CD4-positive, alpha-beta T cell treated with Interferon alpha-2 for 1 hour (primary cell): ENCODE measurements at places on chromosomes 5 and 9.

DNA sequence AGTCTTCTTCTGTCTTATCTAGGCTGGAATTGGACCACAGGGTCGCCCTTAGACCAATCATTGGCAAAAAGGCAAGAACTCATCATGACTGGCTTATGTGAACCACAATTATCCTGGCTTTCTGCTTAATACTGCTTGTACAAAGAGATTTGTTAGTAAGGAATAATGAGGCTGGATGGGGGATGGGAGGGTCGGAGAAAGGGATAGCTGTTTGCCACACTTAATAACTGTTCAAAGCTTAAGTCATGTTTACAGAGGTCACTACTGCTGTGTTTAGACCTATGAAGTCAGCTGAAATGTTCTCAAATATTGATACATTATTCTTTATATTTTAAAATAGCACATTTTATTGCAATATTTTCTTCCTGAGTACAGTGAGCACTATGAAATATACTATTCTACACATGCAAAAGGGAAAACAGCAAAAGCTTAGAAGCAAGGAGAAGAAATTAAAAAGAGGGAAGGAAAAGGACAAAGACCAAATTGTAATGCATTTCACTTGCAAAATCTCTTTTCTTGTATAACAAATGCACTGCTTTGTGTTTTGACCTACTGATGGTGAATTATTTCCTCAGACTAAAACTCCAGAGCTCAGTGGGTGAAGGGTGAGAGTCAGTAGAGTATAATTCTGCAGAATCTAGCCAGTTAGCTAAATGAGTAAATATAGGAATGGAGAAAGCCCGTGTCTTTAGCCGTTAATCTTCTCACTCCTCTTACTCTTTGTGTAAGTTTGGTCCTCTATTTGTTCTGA, 404.9 kb upstream of the ZNF608 start:
- no peak for DNase-seq

DNA sequence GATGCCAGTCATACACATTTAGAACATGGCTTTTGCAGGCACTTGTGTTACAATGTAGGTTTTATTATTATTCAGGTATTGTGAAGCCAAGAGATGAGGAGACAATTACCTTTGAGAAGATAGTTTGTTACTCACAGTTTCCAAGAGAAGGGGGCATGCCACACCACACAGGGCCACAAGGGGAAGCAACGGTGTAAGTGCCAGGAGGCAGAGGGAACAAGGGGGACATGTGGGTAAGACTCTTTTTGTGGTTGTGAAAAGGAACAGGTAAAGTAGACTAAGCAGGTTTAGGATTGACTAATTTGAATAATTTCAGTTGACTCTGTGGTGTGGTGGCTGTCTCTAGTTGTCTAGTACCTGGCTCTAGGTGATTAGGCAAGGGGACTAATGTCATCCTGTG, 191.2 kb downstream of the TRPM6 start:
- DNase-seq, result no peak

DNA sequence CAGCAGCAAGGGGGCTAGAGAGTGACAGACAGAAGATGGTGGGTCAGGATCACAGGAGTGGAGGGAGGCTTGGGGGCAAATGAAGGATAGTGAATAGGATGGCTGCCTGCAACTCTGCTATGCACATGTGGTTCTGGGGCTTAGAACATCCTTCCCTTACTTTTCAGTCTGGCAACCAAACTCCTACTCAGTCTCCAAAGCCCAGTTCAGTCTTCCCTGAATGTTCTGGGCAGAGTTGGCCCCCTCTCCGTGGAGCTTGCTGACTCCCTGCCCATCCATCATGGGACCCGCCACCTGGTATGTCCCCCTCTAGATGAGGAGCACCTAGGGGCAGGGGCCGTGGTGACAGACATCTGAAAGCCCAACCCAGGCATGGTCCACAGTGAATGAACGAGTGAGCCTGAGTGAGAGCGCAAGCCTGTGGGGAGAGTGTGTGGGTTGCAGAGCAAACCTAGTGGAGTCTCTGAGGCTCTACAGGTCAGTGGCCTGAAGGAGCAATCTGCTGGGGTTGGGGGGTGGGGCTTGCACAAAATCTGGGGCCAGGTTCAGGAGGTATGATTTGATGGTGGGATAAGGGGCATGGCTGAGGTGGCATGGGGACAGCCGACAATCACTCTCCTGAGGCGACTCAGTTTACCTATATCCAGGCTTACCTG, 180.6 kb downstream of the FGF18 start:
- DNase-seq, result no peak

DNA sequence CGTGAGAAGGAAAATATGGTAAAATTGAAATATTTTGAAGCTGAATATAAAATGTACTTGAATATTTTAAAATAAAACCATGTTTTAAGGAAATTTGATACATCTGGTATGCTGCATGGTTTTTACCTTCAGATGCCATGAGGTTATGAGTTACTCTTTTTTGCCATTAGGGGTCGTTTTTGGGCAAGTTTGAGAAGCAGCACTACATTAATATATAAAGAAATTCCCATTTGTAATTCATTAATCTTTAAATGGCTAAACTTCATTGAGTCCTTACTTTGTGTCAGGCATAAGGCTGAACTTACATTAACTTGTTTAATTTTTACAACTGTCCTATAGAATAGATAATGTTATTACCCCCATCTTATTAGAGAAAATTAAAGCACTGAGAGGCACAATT, 152.3 kb downstream of the KDM4C start:
- no peak for DNase-seq

- no peak for DNase-seq
Observed at GRCh38 chr5:172334196-172334595, 50.6 kb upstream of the UBTD2 start.

- DNase-seq, result no peak
Observed at GRCh38 chr5:169273881-169274280, 27.1 kb downstream of the SLIT3 start.

GRCh38 chr9:33415501-33416038, 13.2 kb upstream of the AQP7 start:
- DNase-seq, result peak; percentile 91

DNA sequence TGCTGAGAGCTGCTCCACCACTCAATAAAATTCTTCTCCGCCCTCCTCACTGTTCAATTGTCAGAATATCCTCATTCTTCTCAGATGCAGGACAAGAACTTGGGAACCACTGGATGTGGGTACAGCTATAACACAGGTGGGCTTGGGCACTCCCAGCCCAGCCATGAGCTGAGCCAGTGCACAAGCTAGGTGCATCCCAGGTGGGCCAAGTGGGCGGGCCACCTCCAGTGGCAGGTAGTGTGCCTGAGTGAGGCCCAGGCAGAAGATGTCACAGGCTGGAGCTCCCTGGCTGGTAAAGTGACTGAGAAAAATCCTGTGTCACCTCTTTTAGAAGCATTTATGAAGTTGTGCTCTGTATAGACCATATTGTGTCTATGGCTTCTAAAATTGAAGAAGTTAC, 501.6 kb upstream of the TYRP1 start:
- no peak for DNase-seq

DNA sequence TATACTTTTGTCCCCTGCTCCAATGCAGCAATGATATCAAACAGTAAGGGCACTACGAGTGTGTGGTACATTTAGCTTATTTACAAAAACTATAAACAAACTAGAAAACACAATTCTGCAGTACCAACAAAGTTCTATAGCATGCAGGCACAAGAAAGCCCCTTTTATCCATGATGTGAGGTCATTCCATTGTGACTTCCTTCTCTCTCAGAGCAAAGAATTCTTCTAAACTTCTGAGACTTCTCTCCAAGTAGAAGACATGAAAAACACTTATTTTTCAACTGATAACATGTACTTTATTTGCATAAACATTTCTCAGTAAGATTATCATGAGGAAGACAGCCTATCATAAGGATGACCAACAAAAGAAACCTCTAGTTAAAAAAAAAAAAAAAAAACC, 569.8 kb downstream of the TLE1 start:
- no peak for DNase-seq

- DNase-seq, result no peak
Observed at GRCh38 chr9:93620881-93621820, 44.8 kb downstream of the PHF2 start.

DNA sequence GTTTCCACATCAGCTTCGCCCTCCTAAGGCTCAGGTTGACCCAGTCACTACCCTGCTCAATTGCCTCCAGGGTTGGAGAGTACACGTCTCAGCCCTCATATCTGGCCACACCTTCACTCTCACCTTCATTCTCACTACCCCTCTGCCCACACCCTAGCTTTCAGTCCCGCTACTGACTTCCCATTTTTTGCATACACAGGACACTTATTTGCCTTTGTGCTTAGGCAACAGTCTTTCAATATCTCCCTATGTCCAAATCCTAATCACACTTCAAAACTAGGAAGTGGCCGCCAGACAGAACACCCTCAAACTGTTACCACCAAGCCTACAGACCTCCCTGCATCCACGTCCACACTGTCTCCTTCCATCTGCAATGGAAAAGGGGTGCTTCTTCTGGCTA, 10.9 kb downstream of the MCTP1 start:
- DNase-seq, result no peak

- no peak for DNase-seq
Observed at GRCh38 chr9:120383999-120384924, 195.7 kb downstream of the CDK5RAP2 start.

- DNase-seq, result no peak
Observed at GRCh38 chr5:37043693-37044092, 167.1 kb downstream of the NIPBL start.

DNA sequence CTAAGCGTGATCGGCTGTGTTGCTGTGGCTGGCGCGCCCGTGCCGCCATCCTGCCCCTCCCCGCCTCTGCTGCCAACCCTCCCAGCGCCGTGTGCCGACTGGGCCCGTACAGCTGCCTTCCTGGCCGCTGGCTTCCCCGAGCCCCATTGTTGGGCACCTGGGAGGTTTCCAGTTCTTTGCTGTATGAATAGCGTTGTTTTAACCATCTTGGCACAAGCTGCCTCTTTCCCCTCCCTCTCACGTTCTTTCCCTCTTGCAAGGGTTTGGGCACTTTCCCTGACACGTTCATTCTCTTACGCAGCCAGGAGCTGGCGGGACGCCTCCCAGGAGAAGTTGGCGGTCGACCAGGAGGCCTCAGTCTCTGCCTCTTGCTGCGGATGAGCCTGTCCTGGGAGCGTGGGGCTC, 43.1 kb upstream of the RXRA start:
- no peak for DNase-seq

DNA sequence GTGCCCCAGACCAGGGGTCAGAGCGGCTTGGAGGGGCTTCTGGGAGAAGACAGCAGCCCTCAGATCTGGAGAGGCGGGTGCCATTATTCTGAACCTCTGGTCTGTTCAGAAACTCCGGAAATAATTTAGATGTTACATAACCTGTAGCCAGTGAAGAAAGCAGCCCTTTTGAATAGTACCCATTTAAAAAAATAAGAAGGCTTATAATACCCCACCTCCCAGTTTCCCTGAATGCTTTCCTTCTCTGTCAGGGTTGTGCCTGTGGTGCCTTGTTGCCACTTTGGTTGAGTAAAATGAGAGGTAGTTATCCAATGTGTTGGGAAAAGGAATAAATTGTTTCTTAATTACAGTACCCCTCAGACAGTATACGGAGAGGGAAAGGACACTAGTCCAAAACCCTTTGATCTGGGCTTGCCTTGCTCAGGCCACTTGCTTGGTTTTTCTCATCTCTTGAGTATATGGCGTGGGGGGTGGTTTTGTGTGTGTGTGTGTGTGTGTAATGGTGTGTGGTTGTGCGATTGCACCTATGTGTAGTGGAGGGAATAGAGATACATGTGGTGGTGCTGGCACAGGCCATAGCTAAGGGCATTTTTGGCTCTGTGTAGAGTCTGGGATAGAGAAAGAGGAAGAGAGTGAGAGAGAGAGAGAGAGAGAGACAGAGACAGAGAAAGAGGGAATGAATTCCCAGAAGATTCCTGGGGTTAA, 59.1 kb upstream of the TLR4 start:
- no peak for DNase-seq

- DNase-seq, result no peak
Observed at GRCh38 chr9:8382266-8382665, 582.7 kb upstream of the DMAC1 start.

DNA sequence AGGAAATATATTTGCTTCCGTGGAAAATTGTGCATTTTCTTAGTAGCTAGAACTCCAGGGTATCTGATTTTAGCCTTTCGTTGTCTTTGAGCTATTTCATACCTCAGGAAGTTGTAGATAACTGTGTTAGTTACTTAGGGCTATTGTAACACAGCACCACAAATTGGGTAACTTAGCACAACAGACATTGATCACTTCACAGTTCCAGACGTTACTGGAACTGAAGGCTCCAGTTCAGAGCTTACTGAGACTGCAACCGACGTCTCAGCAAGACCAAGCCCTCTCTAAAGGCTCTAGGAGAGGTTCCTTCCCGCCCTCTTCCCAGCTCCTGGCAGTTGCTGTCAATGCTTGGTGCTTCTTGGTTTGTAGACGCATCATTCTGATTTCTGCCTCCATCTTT, 17.7 kb upstream of the ANKRD33B start:
- no peak for DNase-seq

- DNase-seq, result no peak
Observed at GRCh38 chr5:34038838-34039237, 4.2 kb downstream of the C1QTNF3 start.

DNA sequence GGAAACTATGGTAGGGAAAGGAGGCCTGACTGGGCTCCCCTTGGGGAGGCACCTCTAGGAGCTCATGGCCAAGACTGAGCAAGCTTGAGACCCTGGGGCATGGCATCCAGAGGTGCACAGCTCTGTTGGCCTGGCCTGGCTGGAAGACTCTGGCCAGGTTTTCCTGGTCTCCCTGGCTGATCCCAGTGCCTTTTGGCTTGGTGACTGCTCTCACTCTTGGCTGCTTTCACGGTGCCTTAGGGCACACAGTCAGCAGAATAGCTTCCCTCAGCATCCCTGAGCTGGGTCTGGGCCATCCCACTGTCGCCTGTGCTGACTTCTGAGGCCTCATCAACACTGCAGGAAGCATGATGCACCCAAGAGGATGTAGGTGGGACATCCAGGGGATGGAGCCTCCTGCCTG, 13.4 kb upstream of the DELE1 start:
- no peak for DNase-seq

- DNase-seq, result no peak
Observed at GRCh38 chr5:125026867-125027731, 280.7 kb upstream of the ZNF608 start.

DNA sequence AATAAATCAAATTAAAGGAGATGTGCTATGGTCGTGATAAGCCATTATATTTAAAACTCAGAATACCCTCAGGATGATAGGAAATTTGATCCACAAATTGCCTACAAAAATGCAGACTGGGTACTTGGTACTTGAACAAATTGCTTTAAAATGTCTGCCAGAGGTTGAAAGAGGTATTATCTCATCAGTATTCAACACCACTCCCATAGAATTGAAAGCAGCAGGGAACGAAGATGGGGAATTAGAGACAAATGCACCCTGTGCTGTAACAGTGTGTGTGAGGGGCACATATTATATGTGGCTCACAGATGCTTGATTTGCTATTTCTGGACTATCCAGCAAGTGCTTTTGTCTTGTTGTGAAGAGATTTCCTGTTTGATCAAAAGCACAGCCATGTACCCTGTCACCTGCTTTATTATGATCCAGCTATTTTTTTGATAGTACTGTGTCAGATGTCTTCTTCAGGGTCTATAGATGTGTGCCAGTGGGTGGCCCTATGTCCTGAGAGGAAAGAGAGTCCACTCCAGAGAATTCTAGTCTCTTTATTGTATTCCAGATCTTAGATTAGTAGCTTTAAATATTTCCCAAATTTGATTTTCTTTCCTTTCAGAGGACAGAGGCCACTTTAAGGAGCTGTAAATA, 120.1 kb downstream of the XRCC4 start:
- DNase-seq, result no peak
